ENCODE measurements at places on chromosomes 3 and 15.

- DNase-seq: peak; percentile 22
Measured at GRCh38 chr15:65189102-65189740, 4.1 kb upstream of the CLPX start.

- DNase-seq: no peak
Measured at GRCh38 chr3:1103525-1103924, 10.7 kb downstream of the CNTN6 start.

GRCh38 chr3:120741837-120742197 is 499 bp downstream of the RABL3 start:
- no peak for DNase-seq

DNA sequence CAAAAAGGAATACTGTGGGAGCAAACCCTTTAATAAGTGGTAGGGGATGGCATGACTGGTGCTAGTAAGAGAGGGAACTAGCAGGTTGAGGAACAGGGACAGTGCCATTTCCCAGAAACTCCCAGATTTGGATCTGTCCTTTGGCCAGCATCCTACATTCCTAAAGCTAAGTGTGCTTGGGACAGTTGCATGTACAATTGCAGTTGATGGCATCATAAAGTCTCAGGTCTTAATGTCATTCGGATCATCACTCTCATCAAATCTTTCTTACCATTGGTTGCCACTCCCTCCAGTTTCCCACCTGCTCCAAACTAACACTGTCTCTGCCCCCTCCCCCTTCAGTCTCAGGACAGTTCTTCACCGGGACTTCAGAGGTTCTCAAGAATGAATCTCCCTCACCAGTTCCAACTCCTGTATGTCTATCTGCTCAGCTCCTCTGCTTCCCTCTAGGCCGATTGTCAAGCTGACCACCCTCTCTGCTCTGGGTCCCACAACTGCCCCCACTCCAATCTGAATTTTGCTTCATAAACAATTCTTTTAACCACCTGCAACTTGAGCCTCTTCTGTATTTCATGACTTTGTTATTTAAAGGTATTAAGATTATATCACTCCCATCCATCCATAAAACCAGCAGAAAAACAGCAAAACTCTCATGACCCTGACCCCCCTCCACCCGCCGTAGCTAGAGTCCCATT is 260.8 kb downstream of the CGGBP1 start:
- DNase-seq: no peak

DNA sequence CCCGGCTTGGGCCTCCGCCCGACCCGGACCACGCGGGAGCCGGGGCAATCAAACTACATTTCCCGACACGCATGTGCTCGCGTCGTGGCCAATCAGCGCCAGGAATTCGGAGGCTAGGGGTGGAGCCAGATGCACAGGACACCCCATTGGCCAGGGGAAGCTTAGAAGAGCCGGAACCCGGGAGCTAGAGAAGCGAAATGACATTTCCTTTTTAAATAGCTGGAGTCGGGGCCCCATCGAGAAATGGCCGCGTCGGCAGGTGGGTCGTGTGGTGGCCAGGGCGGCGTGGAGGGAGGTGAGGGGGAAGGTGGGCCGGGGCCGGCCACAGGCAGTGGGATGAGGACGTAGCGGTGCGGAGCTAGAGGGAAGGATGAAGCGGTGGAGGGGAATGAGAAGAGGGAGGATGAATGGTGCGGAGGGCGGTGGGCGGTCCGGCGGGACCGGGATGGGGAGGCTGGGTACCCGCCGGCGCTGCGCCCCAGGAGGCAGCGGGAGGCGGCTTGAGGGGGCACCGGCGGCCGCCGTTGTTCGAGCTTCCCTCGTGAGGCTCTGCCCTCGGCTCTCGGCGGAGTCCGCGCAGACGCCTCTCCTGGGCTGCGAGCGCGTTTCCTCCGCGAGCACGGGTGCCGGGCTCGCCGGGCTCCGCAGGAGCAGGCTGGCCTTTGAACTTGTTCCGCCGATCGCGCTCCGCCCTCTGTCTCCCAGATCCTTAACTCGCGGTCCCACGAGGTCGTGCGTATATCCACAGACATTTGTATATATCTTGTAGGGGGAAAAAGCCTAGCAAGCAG is at the start of gene KBTBD8:
Gene KBTBD8 (plus strand): TSS at position 195 of the 791 bp plus-strand sequence. CDS start 49 bp downstream, at position 244.
- DNase-seq: peak; percentile 99

- DNase-seq: no peak
Measured at GRCh38 chr3:141996437-141996836, 120.0 kb downstream of the ATP1B3 start.

DNA sequence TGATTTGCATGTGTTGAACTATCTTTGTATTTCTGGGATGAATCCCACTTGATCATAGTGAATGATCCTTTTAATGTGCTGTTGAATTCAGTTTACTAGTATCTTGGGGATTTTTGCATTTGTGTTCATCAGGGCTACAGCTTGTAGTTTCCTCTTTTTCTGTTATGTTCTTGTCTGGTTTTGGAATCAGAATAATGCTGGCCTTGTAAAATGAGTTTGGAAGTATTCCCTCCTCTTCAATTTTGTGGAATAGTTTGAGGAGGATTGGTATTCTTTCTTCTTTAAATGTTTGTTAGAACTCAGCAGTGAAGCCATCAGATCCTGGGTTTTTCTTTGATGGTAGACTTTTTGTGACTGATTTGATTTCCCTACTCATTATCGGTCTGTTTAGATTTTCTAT is 63.1 kb upstream of the FBN1 start:
- DNase-seq: no peak

DNA sequence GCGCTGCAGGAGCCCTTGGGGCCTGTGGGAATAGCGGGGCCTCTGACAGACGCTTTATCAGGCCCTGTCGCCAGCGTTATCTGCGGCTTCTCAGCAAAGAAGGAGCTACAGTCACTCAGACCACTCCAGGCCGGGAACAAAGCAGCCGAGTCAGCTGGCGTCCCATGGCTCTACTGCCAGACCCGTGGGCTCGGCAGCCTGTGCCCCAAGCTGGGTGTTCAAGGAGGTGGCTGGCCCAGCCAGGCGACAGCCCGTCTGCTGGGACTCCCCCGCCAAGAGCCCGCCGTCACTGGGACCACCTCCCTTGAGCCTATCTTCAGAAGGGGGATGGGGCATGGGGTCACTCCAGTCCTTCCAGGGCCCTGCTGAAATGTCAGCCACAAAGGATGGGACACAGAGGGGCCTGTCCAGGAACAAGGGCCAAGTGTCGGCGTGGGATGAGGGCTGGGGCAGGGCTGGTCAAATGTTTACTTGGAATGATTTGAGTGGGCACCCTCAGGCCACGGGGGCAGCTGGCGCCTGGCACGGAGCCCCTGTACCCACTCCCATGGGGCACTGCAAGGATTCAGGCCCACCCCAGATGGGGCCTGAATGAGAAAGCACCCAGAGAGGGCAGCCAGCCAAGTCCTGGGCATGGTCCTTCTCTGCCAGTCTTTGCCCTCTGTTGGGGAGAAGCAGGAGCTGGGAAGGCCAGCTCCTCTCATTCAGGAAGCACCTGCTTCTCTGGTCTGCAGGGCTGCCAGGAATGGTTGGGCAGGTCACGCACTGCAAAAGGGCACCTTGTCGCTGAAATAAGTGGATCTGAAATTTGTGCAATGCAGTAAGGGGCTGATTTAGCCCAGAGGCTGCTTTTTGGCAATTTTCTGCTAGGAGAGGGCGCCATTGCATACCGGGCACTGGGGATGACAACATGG is 148.3 kb downstream of the SMAD6 start:
- no peak for DNase-seq

DNA sequence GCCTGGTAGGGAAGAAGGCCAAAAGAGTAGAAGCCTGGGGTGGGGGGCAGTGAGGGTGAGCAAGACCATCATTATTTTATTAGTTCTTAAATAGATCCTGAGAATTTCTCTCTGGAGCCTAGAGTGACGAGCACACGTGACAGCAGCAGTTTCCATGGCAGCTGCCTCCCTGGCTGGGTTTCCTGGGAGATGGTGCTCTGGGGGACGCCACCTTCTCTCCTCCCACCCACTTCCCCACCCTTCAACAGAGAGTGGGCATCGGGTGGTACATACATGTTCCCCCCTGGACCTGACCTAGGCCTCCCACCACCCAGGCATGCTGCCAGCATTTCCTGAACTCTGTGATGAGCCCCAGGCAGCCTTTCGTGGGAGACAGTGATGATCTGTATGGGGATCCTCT is 12.9 kb downstream of the CELF6 start:
- no peak for DNase-seq

DNA sequence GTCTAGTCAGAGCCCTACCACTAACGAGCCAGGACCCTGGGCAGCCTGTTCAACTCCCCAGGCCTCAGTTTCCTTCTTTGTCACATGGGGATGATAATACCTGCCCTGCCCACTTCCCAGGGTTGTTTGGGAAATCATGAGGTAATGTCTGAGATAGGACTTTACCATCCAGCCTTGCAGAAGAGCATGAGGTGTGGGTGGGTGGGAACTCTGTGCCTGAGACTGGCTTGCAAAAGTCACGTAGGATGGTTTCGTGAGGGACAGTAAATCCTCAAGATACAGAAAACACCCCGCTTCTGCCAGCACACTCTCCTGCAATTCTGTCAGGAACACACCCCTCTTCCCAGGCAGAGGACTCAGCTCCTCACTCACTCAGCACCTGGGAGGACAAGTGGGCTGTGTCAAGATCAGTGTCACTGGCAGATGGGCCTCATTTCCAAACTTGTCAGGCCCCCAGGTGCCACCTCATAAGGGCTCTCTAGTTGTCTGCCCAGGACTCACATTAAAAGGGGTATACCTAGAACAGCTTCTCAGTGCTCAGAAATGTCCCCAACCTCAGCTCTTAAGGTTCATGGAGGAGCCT is 58.4 kb downstream of the DAPK2 start:
- no peak for DNase-seq

DNA sequence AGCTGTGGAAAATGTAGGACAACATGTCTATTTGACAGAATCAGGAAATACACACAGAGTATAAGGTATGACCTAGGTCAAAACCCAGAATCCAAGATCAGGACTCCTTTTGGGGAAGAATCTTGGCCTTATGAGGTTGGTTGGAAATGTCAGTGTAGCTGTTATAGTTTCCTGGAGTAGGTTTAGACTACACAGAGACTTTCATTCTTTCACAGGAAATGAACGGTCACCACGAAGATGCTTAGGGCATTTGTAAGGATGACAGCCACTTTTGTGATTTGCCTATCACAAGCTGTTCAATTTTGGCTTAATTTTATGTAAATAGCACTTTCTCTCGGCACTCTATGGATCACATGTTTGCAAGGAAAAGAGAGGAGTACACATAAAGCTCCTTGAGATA is 18.6 kb upstream of the ZBTB20 start:
- no peak for DNase-seq

GRCh38 chr15:95834028-95834804 is 496.3 kb upstream of the NR2F2 start:
- DNase-seq: no peak

GRCh38 chr15:79798311-79798710 is 98.5 kb downstream of the MTHFS start:
- no peak for DNase-seq

- DNase-seq: peak; percentile 68
Measured at GRCh38 chr15:81023483-81024264, 23.0 kb downstream of the TLNRD1 start.

DNA sequence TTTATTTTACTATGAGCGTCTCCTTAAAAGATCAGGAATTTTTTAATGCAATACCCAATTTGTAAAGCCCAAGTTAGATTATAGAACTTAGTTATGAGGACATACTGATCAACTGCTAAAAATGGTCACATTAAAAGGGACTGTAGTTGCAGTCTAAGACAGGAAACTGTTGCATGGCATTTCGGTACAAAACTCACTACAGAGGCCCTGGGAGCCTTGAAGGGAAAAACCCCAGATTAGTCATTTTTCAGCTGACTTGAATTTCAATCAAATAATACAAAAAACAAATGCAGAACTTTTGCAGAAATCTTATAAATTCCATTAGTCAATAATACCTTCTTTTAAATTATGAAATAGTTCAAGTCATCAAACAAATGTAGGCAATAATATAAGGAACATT is 6.9 kb upstream of the PTX3 start:
- DNase-seq: no peak

GRCh38 chr3:48739617-48739954 is 22.6 kb upstream of the IP6K2 start:
- no peak for DNase-seq

- DNase-seq: no peak
Measured at GRCh38 chr15:62816342-62817069, 226.0 kb upstream of the TPM1 start.

- no peak for DNase-seq
Measured at GRCh38 chr3:86562090-86562489, 428.9 kb downstream of the VGLL3 start.

- DNase-seq: no peak
Measured at GRCh38 chr3:166860217-166860616, 519.9 kb downstream of the ZBBX start.

DNA sequence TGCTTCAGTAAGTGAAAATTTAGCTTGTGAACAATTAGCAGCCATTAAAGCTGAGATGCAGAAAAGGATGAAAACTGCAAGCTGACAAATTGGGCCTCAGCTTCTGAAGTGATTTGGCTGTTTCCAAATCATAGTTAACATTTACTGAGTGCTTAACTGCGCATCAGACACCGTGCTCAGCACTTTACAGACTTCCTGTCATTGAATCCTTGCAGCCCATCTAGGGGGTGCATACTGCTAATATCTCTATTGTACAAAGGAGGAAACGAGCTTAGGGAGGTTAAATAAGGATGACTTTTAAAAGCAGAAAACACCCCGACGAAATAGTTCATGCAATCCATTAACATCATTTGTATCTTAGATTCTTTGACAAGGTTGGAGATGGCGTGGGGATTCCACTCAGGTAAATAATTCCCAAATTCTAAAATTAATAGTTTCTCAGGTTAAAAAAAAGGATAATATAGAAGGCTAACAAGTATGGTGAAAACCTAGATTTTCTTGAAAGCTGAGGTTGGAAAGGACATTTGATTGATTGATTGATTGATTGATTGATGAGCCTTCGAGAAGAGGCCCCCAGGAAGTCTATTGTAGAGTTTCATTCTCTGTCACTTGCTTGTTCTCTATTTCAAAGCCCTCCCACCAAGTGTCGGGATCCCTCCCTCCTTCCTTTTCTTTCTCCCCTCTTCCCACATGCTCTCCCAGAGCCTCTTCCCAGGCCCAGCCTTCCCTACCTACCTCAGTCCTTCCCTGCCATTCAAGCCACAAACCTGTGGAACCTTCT is 23.5 kb upstream of the EPHB3 start:
- DNase-seq: no peak

DNA sequence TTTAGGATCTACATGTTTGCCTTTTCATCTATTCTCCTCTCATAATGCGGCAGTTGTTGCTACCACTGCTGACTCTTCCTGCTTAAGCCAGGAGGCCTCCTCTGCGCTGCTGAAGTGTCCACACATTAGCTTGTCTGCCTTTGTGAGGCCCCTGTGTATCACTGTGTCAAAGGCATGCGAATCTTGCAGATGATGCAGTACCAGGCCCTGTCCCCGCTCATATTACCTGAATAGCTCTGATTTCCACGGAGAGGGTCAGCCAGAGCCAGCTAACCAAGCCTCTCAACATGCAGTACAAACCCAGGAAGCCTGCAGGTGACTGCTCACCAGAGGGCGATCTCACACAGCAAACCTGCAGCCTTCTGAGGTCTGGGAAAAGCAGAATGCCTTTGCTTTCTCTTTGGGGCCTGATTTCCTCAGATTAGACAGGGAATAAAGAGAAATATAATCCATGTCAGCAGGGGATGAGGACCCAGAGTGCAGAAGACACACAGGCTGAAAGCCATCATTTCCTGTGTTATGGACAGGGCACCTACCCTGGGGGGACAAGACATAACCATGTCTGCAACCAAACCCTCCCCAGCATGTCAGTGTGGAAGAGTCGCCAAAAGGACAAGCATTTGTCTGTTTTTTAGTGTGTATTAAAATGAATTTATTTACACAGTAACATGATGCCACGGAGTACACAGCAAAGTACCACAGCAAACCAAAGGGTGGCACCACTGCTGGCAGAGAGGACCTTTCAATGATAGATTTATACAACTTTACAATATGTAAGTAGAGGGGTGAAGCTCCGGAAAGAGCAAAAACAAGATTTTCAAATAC is 36.8 kb upstream of the TSPAN3 start:
- DNase-seq: peak; percentile 32

Data from CD4-positive, alpha-beta T cell treated with Interleukin-4 for 1 hour (primary cell).